Activated CD8-positive, alpha-beta memory T cell treated with anti-CD3 and anti-CD28 coated beads for 4 hours (primary cell): ENCODE measurements at places on chromosomes 6 and 20.

GRCh38 chr6:14945461-14946185 is 300.2 kb upstream of the JARID2 start:
- DNase-seq, result no peak

- no peak for DNase-seq
Observed at GRCh38 chr6:912871-913835, 220.2 kb upstream of the EXOC2 start.

DNA sequence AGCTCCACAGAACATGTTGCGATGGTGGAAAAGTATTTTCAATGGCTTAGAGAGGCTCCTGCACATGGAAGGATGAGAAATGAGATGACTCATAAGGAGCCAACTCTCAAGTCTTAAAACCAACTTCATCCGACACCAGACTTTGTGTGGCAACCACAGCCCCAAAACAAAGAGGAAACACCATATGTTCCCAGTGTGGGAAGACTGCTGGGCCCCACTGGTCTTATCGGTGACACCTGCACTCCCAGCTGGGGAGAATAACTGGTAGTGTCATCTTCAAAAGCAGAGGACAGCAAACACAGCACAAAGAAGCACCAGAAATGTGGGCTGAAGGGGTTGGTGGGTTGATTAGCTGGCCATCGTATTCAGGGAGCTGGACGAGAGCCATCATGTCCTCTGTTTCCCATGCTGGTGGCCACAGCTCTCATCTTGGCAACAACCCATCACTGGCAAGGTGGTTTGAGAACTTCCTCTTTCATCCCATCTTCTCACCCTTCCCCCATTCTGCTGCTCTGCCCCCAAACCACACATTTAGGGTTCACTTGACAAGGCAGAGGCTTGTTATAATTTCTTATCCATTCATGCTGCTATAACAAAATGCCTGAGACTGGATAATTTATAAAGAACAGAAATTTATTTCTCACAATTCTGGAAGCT is 46.0 kb upstream of the TASP1 start:
- no peak for DNase-seq

GRCh38 chr6:33029328-33030184 is 20.2 kb upstream of the HLA-DOA start:
- DNase-seq, result no peak

- no peak for DNase-seq
Observed at GRCh38 chr6:24100024-24100769, 25.8 kb upstream of the NRSN1 start.

DNA sequence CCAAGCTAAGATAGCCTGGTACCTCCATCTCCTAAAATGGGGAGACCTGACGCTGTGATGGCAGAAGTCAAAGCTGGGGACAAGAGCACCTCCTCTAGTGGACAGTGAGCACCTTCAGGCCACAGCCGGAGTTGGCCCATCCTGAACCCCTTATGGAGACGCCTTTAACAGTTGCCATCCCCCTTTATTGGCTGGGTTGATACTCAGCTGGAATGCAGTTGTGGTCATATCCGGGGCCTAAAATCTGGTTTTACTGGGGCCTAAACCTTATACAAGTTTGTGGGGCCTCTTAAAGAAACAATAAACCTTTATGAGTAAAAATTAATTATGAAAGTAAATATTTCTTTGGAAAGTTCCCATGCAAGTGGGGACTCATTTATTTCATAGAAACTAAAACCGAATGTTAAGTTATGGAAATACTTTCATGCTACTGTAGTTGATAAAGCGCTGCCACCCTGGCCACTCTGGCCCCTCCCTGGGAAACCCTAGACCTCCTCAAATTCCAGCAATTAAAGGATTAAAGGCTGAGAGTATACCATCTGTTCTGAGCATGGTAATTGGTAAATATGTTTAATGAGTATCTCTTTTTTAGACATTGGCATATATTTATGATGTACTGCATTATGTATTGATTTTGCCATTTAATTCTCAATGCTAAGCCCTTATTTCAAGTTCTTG is 95.1 kb upstream of the SASH1 start:
- DNase-seq, result no peak

DNA sequence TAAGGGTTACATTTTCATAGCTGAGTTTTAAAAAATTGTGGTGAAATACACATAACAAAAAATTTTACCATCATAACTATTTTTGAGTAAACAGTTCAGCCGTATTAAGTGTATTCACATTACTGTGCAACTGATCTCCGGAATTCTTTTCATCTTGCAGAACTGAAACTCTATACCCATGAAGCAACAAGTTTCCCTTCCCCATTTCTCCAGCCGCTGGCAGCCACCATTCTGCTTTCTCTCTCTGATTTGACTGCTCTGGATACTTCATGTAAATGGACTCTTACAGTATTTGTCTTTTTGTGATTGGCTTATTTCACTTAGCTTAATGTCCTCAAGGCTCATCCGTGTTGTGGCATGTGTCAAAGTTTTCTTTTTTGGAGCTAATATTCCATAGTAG is 341.6 kb downstream of the QKI start:
- DNase-seq, result no peak

DNA sequence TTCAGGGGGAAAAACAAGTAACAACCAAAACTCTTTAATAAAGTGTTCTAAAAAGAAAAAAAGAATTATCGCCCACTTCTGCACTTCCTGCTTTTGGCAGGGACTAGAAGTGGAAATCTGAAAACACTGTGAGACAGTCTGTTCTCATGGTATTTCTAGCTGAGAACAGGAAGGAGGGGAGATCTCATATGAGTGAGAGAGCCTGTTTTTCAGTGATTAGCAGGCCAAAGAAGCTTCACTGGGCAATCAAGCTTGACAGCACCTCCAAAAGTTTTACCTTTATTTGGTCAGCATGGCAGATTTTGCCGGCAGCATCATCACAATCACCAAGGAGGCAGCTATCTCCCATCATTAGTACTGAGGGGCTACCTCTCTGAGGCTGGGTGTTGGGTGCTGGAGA is 79.5 kb upstream of the ATXN1 start:
- no peak for DNase-seq

DNA sequence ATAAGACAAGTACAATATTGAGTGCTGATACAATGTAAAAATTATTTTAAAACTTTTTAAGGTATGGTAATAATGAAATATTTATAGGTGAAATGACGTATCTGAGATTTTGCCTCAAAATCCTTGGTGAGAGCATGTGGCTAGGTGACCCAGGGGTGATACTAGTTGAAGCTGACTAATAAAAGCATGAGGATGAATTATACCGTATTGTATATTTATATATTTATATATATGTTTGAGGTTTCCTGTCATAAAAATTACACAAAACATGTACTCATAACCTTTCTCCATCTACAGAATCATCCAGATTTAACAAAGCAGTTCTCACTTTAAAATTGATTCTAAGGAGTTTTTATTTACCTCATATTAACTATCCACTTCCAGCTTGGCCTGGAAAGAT is 358.1 kb downstream of the CDKAL1 start:
- no peak for DNase-seq

DNA sequence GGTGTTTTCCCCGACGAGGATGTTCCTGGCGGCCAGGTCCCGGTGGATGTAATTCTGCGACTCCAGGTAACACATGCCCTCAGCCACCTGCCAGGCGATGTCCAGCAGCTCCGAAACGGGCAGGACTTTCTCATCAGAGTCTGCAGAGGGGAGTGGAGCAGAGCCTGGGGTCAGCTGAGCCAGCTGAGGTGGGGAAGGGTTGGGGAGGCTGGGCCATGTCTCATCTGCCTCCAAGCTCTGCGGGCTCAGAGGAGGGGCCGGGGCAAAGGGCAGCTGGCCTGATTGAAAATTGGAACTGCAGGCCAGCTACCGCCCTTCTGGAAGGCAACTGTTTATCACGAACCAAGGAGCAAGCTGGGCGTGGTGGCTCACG is 6.4 kb downstream of the PTK6 start:
- DNase-seq, result no peak

GRCh38 chr20:36149469-36149868 is 5.1 kb upstream of the EPB41L1 start:
- DNase-seq, result no peak

DNA sequence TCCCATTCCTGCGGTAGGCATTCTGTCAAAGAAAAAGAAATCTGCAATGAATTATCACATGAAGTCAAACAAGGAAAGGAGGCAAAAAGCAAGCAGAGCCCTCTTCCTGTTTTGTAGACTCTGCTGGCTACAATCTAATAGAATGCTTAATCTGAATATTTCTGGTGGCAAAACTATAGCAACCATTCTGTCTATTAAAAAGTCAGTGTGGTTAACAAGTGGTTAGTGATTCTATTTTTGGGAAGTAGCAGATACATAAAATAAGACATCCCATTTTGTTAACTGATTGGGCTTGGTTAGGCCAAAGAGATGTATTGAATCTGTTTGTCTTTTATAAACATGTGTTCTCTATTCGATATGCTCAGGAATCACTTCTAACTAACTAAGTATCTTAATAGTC is 442.3 kb downstream of the CDC5L start:
- no peak for DNase-seq

DNA sequence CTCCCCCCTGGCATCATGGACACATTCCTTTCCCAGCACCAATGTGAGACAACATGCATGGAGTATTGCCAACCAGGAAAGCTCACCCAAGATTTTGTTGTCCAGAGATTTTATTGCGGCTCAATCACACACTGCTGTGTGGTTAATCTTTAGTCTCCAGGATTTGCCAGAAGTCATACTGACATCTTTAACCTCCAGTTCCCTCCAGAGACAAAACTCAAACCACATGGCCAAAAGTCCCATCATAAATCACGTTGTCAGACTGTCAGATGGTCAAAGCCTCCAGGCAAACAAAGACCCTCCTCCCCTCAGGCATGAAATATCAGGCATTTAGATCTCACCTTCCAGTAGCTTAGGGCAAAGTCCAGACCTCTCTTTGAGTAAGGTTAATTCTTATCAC is 97.3 kb upstream of the OPRM1 start:
- no peak for DNase-seq

- no peak for DNase-seq
Observed at GRCh38 chr6:26251354-26252076, 113.5 kb upstream of the BTN3A2 start.

DNA sequence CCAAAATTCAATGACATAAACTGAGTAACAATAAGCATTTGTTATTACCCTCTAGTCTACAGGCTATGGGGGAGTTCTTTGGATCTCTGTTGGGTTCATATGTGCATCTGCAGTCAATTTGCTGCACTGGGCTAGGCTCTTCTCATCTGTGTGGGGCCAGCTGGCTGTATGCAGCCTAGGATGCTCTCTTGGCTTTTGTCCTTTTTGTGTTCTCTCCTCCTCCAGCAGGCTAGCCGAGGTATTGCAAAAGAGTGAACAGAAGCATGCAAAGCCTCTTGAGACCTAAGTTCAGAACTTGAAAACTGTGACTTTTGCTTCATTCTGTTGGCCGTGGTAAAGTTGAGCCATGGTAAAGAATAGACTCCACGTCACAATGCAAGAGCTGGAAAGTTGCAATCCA is 62.8 kb upstream of the FOXO3 start:
- no peak for DNase-seq

DNA sequence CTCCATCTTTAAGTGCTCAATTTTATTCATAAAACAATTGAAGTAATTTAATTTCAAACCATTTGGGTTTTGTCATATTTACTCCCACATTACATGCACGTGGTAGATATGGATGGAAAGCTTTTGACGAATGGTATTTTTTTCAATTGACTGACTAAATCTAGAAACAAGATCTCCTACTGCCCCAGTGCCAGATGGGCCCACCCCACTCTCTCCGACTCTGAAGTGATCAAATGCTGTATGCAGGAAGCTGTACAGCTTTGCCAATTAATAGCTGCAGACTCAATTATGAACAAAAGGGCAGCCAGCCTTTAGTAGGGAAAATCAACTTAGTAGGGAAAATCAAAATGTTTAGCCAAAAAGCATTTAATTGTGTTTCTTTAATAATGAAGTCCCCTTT is 46.2 kb downstream of the PACRG start:
- no peak for DNase-seq

GRCh38 chr6:105459049-105459448 is 56.2 kb upstream of the PREP start:
- DNase-seq, result no peak

- DNase-seq, result peak; percentile 31
Observed at GRCh38 chr6:37173493-37174195, 3.7 kb downstream of the PIM1 start.

- no peak for DNase-seq
Observed at GRCh38 chr6:92756912-92757311, 662.4 kb downstream of the EPHA7 start.

- DNase-seq, result no peak
Observed at GRCh38 chr6:53986165-53986720, 125.0 kb upstream of the MLIP start.

DNA sequence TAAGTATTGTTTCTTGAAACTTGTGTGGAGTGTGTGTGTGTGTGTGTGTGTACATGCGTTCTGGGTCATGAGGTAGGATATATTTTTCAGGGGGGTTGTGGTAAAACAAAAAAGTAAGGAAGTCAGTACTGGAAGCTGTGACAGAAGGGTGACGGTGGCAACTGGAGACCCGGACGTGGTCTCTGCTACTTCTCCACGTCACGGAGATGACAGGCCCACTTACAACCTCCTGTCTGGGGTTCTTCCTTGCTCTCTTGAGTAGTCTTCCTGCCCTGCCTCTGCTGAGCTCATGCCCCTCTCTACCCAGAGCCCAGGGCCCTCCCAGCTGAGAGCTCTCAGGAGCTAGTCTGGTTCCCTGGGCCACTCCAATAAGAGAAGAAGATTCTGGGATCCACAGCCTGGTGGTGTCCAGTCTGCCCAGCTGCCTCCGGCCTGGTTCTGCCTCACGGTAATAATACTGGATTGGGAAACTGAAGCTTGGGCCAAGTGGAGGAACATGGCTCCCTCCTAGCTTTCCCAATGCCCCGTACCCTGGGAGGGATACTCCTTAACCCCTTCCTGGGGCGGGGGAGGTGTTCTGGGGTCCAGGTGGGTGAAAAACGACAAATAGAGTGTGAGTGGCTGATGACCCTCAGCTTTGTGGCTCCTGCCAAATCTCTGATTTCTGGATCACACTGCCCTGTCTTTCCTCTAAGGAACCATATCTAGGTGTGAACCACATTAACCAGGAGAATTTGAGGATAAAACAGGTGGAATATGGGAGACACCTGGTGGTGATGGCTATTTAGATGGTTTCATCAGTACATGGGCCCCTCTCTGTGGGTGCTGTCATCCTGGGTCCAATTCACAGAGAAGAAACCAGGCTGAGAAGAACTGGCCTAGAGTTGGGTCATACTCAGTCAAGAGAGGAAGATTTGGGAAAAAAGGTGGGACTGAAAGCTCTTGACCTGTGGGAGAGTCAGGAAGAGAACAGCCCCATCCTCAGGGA is 27.2 kb downstream of the VEGFA start:
- no peak for DNase-seq

DNA sequence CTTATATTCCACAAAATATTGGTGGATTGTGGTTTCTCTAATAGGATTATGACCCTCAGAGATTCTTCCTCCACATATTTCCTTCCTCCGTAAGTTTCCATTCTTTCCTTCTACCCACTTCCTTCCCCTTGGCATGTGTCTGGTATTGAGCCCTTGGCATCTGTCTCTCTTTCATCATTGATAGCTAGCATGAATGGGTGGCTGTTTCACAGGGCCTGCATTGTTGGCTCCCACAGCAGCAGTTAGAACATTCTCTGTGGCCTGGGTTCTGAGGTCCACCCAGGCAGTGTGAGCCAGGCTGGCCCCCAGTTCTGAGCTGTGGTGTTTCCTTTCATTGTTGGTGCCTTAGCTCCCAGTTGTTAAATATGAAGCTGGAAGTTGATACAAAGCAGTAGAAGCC is 125.3 kb downstream of the ANKS1A start:
- DNase-seq, result no peak
